ENCODE measurements at places on chromosomes 1 and 21.

DNA sequence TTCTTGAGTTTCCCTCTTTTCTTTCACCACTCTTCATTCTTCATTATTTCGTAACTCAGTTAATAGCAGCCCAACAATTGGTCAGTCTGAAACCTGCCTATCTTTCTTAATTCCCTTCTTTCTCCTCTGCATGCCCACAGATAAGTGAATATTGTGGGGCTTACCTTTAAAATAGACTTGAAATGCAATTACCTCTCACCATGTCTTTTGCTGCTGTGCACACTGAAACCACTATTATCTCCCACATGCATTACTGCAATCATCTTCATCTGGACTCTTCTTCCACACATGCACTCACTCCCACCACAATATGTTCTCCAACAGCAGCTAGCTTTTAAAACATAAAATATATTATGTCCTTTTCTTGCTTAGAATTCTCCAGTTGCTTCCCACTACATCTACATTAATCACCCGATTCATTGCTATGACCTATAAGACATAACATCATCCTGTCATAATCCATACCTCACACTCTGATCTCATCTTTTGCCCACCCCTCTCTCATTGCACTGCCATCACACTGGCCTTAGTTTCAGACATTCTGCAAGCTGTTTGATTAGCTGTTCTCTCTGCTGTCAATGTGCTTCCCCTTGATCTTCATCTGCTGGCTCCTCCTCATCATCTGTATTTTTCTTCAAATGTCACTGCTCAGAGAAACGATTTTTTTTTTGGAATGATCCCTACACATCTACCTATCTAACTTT, 304.8 kb downstream of the PTPRC start:
- no peak for DNase-seq

- no peak for DNase-seq
Observed at GRCh38 chr21:41630917-41631316, 123.0 kb upstream of the TMPRSS2 start.

GRCh38 chr21:16287046-16287445, 557.3 kb downstream of the USP25 start:
- DNase-seq = no peak

- DNase-seq = no peak
Observed at GRCh38 chr1:25971066-25971810, 26.6 kb downstream of the PAFAH2 start.

- no peak for DNase-seq
Observed at GRCh38 chr1:244709076-244709475, 56.1 kb downstream of the DESI2 start.

DNA sequence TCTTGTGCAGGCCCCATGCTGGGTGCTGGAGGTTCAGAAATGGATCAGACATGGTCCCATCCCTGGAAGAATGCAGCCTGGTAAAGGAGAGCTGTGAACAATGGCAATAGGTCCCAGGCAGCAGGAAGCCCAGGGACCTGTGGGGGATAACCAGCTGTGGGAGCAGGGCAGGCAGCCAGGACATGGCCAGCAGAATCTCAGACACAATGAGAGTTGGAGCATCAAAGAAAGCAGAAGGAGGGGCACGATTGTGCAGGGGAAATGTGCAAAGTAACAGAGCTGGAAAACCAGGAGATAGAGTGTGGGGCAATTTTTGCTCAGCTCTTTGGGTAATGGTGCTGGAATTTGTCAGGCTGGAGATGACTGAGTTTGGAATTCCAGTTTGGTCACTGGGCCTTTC, 44.3 kb downstream of the C8B start:
- DNase-seq = no peak

DNA sequence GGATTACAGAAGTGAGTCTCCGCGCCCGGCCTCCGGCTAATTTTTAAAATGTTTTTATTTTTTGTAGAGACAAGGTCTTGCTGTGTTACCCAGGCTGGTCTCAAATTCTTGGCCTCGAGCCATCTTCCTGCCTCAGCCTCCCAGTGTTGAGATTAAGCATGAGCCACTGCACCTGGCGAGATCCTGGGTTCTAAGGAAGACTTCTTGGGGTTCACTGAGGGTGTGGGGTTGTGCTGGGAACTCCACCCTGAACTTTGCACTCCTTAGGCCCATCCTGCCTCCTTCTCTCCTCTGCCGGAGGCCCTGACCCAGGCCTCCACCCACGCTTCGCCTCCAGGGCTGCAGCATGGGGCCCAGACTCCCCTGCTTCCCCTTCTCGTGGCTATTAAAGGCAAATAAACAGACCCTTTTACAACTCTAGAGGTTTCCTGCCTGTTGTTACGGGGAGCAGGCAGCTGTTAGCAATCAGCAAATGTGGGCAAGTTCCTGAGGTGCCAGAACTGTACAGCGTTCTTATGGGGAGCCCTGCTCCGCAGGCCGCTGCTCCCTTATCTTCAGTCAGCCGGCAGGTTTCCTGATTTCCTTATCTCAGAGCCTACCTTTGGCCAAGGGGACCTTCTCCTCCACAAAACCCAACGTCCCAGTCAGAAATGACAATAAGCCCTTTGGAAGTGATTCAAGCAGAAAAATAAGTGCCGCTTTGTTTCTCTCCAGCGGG, 41.0 kb upstream of the LIN9 start:
- peak; percentile 74 for DNase-seq

- DNase-seq = no peak
Observed at GRCh38 chr1:172647110-172647564, 11.8 kb upstream of the FASLG start.

- DNase-seq = no peak
Observed at GRCh38 chr1:94335447-94335846, 82.7 kb upstream of the ABCD3 start.

GRCh38 chr1:53306168-53306567, 21.7 kb downstream of the LRP8 start:
- DNase-seq = no peak

DNA sequence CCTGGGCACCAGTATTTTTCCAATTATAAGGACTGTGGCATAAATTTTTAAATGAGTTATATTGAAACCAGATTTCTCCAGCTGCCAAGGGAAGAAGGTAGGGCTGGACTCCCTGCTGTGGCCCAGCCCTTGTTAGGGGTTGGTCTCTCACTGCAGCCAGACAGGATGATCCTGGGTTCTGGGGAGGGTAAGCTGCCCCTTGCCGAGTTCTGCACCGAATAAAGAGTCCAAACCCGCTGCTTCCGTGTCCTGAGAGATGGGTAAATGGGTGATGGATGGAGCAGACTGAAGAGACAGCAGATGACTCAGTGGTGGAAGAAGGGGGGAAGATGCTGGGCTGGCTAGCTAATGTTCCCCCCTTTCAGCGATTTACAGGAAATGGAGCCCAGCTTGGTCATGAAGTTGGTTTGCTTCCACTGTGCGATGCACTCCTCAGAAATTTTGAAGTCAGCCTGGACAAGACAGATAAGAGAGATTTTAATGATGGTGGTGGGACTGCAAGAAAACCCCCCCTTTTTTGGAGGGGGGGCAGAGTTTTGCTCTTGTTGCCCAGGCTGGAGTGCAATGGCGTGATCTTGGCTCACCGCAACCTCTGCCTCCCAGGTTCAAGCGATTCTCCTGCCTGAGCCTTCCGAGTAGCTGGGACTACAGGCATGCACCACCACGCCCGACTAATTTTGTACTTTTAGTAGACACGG, 41.4 kb downstream of the YARS1 start:
- DNase-seq = no peak

DNA sequence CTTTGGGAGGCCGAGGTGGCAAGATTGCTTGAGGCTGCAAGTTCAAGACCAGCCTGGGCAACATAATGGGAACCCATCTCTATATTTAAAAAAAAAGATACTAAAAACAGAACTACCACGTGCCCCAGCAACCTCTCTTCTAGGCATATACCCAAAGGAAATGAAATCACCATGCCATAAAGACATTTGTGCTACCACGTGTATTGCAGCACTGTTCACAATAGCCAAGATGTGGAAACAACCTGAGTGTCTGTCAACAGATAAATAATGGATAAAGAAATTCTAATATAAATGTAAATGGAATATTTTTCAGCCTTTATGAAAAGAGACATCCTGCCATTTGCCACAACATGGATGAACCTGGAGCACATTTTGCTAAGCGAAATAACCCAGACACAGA, 128.6 kb downstream of the PCNX2 start:
- no peak for DNase-seq

DNA sequence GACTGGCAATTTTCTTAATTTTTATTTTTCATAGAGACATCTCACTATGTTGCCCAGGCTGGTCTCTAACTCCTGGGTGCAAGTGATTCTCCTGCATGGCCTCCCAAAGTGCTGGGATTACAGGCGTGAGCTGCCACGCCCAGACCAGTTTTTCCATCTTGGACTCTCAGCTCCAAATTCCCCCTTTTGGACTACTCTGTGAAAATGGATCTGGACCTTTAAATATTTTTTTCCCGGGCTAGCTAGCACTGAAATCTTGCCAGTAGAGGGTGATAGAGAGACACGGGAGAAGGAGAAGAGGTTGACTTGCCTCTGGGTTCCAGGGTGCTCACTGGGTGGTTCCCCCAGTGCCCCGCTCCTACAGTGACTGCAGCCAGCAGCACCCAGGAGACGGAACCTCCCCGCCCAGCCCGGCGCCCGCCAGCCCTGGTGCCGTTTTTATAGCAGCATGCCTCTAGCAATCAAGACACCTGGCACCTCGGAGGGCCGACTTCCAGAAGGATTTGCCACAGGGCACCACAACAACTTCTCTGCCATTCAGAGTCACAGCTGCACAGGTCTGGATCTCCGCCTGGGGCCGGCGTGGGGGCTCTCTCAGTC, 34.7 kb upstream of the SCCPDH start:
- peak; percentile 81 for DNase-seq

- no peak for DNase-seq
Observed at GRCh38 chr1:246437961-246438360, 69.1 kb downstream of the SMYD3 start.

- DNase-seq = no peak
Observed at GRCh38 chr1:100851726-100852125, 42.9 kb downstream of the EXTL2 start.
